ENCODE measurements at places on chromosomes 7 and 10.

GRCh38 chr10:14378387-14378960 lies 47.8 kb upstream of the FRMD4A start:
- no peak for DNase-seq

GRCh38 chr7:16753932-16754855 lies 639 bp downstream of the TSPAN13 start:
- peak; percentile 24 for DNase-seq

- DNase-seq, result peak; percentile 92
These were observed 7.9 kb downstream of the ZNF22 start for GRCh38 chr10:45008524-45009161.

DNA sequence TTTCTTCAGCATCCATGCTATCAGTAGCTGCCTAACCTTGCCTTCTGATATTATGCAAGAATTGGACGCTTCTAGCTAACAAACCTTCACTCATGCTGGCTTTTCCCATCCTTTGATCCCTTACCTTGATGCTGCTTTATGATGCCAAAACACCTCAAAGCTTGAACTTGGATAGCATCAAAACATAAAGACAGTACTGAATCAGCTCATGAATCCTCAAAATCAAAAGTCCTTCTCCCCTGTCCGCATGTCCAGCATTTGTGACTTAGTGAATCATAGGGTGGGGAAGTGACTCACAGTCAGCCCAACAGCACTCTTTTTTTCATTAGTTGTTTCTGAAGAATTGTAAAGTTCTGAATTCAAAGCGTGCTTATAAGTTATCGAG lies 89.5 kb upstream of the PIK3CG start:
- DNase-seq, result peak; percentile 87

- DNase-seq, result peak; percentile 79
These were observed 198.4 kb downstream of the DIP2C start for GRCh38 chr10:490891-491571.

DNA sequence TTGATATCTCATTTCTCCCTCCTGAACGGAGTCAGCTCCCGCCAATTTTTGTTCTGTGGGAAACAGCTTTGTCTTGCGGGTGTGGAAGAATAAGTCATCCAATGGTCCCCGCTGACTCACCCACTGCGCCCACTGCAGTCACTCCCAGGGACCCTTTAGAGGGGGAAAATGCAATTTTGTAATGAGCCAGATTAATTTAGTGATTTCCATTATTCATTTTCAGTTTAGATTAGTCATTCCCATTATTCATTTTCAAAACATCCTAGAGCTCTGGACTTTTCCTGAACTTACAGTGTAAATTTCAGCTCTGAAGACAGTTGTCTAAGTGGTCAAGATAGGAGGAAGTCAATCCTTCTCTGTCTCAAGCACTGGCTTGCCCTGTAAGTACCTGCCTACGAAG lies 154.9 kb upstream of the TMEM72 start:
- peak; percentile 23 for DNase-seq

All from cardiac fibroblast (primary cell).